ENCODE measurements at places on chromosomes 3 and 15.

DNA sequence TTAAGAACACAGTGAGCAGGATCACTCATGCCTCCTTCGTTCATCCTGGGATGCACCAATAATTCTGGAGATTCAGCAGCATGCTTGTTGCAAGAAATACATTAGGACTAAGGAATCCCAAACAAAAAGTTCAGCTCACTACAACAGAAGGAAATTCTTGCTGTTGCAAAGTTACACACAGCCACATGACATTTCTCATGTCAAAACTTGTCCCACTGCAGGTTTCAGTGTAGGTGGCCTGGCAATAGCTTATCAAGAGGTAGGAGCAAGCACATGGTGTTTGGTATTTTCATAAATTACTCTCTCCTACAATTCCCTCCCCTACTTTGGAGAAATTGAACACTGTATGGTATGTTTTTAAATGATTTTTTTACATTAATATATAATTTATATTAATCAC is 399.6 kb upstream of the EPHA3 start:
- DNase-seq = no peak

- DNase-seq = no peak
Measured at GRCh38 chr15:77533578-77534430, 98.9 kb downstream of the LINGO1 start.

DNA sequence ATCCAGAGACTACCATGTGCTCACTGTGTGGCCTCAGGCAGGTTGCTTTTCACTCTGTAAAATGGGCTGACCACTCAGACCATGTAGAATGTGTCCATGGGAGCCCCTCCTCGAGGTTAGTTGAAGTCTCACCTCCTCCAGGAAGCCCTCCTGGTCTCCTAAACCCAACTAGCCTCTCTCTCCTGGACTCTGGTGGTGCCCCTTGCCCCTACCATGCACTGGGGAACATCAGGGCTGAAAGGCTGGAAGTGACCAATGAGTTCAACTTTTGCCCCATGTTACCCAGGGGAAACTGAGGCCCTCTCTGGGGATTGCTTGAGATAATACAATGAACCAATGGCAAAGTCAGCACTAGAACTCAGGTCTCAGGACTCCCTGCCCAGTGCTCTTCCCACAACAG is 69.2 kb upstream of the SLC6A6 start:
- no peak for DNase-seq

GRCh38 chr3:40873934-40874699 is 325.2 kb upstream of the CTNNB1 start:
- DNase-seq = no peak

- no peak for DNase-seq
Measured at GRCh38 chr3:16330351-16330750, 65.3 kb downstream of the OXNAD1 start.

Data from glutamatergic neuron (in vitro differentiated cells).